ENCODE measurements at places on chromosomes 6 and 20.

DNA sequence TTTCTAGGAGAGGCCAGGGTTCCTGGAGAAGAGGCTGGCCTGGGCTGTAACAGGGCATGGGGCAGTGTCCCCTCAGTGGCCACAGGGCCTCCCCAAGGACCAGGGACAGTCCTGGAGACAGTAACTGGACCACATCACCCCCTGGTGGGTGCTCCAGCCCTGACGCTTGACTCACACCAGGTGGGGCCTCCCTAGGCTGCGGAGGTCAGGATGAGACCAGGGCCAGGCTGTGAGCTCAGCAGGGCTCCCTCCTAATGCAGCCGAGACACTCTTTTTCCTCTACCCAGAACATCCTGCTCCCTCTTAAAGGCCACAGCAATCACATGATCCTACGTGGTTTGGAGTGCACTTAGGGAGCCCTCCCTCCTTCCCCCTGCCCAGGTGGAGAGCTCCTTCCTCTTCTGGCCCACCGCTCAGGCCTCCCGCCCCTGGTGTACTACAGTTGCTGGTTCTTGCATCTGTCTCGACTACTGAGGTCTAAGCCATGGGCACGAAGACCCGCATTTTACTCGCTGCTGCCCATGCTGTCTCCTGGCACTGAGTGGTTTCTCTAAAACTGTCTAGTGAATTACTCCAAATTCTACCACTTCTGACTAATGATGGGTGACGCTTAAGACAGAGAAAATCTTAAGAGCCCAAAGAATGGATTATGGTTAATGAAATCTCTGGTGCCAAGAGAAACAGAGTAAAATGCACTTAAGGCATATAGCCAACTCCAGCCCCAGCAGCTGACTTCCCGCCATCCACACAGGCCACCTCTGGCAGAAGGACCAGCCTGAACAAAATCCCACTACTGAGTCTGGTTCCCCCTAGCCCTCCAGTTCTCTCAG is 166.1 kb upstream of the CST7 start:
- peak; percentile 19 for DNase-seq

DNA sequence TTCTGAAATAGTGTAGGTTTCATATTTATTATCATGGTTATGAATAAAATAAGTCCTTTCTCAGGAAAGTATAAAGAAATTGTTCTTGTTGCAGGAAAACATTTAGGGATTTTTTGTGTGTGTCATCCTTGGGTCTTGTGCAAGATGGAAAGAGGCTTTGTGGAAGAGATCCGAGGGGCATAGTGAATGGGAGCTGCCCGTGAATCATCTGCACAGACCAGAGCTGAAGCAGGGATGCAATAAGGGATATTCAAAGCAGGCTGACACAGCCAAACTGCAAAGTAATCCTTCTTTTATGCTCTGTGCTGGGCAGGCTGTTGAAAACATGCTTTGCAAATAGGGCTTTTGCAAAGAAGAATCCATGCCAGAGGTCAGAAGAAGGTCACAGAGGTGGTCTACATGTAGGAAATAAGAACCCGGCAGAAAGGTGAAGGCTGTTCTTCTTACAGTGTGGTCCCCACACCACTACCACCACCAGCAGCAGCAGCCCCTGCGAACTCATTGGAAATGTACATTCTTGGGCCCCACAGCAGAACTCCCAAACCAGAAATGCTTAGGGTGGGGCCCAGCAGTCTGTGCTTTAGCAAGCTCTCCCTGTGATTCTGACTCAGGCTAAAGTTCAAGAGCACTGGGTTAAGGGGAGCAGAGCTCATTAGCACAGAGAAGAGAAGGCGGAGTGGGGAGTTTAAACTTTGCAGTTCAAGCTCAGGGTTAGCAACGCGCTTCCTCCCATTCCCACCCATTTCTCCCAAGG is 237.6 kb downstream of the QKI start:
- DNase-seq: no peak

DNA sequence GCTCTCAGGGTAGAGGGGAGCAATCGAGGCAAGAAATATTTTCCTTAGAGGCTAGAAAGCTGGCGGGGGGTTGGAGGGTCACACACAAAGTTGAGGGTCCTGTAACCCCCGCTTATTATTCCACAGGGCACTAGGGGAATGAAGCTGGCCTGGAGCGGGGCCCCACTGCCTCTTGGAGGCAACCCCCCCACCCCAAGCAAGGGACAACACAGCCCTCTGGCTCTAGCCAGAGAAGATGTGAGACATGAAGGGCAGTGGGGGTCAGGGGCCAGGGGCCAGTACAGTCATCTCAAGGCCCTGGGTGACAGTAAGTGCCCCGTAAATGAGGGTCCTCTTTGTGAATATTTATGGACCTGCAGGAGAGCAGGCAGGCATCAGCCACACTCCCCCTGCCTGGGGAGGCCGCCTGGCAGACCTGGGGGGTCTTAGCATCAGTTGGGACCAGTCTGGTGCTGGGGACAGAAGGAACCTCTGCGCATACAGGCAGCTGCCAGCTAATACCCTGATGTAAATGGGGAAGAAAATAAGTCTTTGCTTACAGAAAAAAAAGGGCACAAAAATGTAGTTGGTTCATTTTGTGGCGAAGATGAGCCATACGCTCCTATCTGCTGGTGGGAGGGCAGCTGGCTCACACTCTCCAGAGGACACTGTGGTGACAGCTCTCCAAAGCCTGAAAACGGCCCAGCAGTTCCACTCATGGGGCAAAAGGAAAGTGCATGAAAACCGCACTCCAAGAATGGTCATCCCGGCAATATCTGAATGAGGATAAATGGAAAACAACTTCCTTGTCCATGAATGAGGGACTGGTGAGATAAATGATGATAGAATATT is 21.9 kb downstream of the SPATA2 start:
- DNase-seq: no peak

DNA sequence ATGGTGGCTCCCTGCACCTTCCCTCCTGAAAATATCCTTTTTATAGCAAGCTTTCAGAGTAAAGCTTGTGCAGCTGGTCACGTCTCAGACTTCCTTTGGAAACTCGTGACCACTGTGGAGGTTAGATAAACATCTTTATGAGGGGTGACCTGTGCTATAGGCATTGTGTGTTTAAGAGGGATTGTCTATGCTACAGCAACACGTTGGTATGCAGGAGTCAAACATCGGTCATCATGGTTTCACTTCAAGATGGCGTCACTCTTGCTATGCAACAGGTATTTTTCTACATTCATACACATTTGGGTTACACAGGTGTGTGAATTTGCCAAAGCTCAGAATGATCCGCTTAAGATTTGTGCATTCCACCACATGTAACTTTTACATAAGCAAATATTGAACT is 14.6 kb upstream of the BLCAP start:
- DNase-seq: no peak

- DNase-seq: peak; percentile 22
Measured at GRCh38 chr20:46255440-46256104, 52.7 kb downstream of the CDH22 start.

GRCh38 chr6:27251112-27251605 is 3.7 kb downstream of the PRSS16 start:
- peak; percentile 67 for DNase-seq

Measured in NCI-H524 treated with DMSO at 0.1 percent for 48 hours (cell line).